ENCODE measurements at places on chromosomes 1 and 21.

- DNase-seq: peak; percentile 7
These were observed 50.2 kb downstream of the KCNN3 start for GRCh38 chr1:154819628-154820590.

DNA sequence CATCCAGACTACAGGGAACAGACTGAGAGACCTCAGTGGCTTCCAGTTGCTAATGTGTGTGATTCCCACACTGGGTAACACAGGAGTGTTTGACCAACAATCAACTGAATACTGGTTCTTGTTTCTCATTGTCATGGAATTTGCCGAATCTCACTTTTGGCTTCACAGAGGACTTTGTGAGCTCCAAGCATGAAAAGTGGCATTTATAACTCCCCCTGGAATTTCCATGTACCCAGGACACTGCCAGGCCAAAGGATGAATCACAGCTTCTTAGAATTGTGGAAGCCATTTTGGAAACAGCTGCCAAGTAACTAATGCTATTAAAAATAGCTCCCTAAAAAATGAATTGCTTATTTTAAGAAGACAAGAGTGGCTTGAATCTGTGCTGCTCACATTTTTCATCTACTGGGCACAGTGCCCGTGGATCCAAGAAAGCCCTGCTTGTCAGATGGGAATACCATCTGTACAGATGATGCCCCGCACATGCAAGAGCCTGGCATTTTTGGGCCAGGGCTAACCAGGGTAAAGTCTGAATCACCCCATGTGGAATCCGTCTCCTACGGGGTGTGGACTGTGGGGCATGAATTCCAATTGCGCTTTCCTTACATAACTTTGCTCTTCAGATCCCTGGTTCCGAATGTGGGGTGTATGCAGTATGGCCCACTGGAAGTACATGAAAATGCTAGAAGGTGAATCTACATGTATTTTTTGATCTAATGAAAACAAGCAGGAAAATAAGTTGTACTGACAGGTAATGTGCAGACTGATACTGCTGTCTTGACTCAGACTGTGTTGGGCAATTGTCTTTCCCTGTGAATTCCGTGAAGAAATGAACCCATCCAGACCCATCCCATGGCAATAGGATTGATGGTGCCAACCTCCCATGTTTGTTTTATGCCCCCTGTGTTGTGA lies 487.3 kb downstream of the SIPA1L2 start:
- DNase-seq: no peak

- DNase-seq: no peak
These were observed 115.1 kb upstream of the CHODL start for GRCh38 chr21:18129526-18129925.

GRCh38 chr1:39925721-39926342 lies 24.1 kb upstream of the MYCL start:
- no peak for DNase-seq

GRCh38 chr1:201565024-201565730 lies 26.2 kb downstream of the NAV1 start:
- no peak for DNase-seq

- DNase-seq: peak; percentile 95
These were observed 13.0 kb downstream of the INAVA start for GRCh38 chr1:200907611-200908097.

DNA sequence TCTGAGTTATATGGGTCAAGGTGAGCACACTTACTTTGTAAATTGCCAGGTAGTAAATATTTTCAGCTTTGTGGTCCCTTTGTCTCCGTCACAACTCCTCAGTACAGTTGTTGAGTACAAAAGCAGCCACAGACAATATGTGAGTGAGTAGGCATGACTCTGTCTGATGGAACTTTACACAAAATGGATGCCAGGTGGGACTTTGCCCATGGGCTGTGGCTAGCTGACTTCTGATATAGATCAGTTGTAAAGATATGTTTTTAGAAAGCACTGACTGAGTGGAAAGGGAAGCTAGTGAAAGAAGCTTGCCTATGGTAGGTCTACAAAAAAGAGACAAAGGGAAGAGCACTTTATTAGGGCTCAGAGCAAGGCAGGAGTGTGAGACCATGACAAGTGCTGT lies 23.1 kb upstream of the IGSF5 start:
- DNase-seq: no peak

DNA sequence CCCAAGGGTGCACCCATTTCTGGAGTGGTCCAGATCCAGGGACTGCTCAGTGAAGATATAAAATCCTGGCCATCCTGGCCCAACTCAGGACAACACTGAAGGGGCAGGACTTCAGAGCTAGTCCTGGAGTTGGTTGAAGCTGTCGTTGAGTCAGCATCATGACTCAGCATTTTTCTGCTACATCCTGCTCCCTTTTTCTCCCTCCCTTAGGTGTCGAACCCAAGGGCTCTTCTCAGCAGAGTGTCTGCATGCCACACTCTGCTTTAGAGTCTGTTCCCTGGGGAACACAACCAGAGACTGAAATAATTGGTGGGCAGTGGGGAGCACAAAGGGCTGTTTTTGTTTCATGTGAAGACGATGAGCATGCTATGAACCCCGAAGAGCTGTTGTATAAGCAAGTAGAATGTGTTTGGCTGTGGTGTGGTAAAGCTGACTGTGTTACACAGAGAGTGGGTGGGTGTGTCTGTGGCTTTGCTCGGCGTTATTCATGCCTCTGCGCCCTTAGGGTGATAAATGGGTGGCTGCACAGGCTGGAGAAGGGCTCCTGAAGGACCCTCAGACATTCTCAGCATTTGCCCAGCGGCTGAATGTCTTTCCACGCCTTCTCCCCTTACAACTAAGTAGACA lies 167.2 kb downstream of the CYYR1 start:
- no peak for DNase-seq

DNA sequence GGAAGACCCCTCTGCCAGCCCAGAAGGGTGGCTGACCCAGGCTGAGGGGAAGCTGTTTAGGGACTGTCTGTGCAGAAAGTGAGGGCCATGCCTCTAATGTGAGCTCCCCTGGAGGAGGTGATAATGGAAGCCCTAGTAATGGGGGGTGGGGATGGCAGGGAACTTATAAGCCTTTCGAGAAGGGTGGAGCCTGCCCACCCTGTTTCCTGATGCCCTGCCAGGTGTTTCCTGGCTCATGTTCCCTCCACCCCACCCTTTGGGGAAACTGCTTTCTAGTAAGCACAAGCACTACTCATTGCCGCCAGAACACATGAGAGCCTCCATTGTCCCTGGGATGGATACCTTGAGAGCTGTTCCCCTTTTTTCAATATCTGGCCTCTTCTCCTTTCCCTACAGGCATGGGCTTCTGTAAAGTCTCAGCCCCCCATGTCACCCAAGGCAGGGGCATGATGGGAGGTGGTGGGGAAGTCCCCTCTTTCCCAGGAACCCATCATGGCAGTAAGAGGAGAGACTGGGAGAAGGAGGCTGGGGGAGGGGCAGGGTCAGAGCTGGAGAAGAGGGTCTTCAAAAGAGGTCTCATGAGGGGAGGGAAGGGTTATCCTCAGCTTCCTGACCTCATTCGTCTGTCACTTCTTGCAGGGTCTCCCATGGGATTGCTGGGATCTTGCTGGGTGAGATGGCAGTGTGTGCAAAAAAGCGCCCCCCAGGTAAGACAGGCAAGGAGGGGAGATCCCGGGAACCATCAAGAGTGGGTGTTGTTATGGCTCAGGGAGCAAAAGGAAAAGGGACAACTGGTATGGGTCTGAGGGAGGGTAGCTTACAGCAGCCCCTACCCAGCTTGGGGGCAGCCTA lies 2.4 kb downstream of the ATP8B2 start:
- peak; percentile 29 for DNase-seq

- no peak for DNase-seq
These were observed 3.9 kb upstream of the TMPRSS2 start for GRCh38 chr21:41511858-41512257.

DNA sequence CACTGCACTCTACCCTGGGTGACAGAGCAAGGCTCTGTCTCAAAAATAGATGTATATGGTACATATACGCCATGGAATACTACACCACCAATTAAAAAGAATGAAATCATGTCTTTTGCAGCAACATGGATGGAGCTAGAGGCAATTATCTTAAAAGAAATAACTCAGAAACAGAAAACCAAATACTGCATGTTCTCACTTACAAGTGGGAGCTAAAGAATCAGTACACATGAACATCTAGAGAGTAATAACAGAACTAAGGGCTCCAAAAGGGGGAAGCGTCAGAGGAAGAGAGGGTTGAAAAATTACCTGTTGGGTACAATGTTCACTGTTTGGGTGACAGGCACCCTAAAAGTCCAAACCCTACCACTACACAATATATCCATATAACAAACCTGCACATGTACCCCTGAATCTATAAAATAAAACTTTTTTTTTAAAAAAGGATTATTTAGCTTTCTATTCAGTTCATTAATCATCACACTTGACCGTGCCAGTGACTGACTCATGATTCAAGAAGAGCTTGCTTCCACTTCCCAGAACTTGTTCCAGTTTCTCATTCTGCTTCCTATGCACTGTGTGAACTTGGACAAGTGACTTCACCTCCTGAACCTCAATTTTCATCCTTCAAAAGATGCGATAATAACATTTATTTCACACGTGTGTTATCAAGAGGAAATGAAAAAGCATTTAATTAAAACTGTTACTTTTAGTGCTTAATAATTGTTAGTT lies 109.6 kb downstream of the PLPP3 start:
- DNase-seq: no peak

- DNase-seq: no peak
These were observed 257.1 kb downstream of the GRIK3 start for GRCh38 chr1:36776948-36777831.

- DNase-seq: no peak
These were observed 38.5 kb upstream of the FAM131C start for GRCh38 chr1:16111771-16112595.

- DNase-seq: no peak
These were observed 11.8 kb downstream of the RCC1 start for GRCh38 chr1:28517649-28517999.

DNA sequence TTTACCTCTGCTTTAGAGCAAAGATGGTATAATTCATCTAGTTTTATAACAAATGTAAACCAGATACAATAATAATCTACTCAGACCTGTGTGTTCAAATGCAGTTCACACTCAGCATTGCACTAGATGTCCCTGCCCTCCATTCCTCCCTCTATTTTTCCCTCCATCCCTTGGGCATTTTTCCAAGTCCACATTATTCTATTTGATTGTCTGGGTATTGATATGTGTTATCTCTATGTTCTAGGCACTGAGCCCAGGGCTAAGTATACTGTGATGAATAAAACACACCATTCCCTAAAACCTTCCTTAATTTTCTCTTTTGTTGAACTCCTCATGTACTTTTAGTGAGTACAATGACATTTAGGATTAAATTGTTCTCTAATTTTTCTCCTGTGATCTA lies 66.2 kb upstream of the HMCN1 start:
- no peak for DNase-seq

- no peak for DNase-seq
These were observed 547.3 kb upstream of the BEND5 start for GRCh38 chr1:49323925-49324540.

DNA sequence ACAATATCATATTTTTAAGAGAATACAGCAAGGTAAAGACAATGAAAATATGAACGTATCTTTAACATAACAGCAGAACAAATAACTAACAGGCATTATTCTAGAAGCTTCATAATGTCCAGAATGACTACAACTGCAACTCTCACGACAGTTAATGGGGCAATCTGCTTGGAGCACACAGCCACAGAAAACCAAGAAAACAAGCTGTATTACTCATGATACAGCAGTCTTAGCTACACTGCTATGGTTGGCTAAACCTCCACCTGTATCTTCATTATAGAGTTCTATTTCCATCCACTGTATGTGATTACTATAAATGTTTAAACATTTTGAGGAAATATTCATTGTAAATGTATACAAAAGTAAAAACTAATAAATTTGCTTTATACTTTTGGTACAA lies 139.9 kb downstream of the DPYD start:
- no peak for DNase-seq

DNA sequence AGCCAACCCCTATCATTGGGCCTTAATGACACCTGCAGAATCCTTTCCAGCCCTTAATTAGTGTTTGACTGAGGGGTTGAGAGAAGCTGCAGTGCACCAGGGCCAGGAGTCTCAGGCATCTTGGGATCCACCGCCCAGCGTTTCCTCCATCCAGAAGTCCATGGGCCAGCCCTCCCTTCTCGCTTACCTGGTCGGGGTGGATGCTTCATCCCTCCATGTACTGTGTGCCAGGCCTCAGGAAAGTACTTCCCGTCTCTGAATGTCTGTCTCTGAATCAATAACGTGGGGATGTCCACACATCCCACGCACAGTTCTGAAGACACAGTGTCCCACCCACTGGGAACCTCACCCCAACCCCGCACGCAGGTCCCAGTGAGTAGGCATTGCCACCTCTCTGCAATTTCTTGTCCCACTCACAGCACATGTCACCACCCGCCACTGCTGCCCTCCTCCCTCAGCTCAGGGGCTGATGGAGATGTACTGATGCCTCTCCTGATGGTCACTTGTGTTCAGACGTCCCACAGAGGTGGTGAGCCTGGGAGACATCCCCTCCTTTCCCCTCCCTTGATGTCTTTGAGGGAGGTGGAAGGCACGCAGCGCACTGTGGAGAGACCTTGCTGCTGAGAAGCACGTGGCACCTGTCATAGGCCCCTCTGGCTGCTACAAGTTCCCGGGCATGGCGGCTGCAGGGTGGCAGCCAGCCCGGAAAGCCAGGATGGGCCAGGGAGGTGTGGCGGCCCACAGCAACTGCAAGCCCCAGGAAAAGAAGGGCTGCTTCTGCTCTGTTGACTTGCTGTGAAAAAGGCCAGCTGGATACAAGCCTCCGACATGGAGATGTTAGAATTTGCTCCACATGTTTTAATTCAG lies 29.4 kb upstream of the PRSS38 start:
- DNase-seq: no peak

- DNase-seq: no peak
These were observed 45.2 kb downstream of the HLX start for GRCh38 chr1:220924331-220924970.

- no peak for DNase-seq
These were observed 107.3 kb upstream of the SYT6 start for GRCh38 chr1:114260805-114261484.

DNA sequence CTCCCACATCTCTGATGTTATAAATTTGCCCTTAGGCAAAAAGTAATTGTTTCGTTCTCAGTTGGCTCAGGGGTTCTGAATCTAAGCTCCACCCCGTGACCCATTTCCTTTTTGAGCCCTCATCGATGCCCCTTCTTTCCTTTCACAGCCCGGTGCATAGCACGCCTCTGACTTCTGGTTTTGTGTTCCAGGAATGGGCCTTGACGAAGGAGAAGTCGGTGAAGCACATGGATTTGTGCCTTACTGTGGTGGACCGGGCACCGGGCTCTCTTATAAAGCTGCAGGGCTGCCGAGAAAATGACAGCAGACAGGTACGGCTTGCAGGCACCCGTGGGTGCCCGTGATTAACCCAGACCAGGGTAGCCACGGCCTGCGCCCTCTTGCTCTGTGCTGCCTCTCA lies 151.9 kb downstream of the PGBD5 start:
- DNase-seq: no peak

- no peak for DNase-seq
These were observed 31.3 kb downstream of the FCRL5 start for GRCh38 chr1:157521056-157521455.

DNA sequence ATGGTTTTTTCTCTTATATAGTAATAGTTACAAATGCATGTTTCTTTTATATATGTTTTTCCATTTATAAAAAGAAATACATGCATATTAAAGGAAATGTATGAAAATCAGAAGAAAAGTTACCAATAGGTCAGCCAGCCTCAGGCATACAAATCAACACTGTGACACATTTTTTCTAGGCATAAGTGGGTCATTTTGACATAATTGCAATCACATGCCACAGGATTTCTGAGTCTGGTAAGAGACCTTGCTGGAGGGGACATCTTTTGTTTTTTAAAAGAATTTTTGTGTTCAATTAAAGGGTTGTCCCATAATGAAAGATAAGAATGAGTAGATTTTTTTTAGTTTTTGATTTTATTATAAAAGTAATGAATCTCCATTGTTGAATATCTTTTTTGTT lies 473.1 kb downstream of the PCP4 start:
- no peak for DNase-seq

- DNase-seq: no peak
These were observed 13.1 kb upstream of the PRRC2C start for GRCh38 chr1:171472183-171472647.

Measured in GF-D8 (cell line).